Effector CD8-positive, alpha-beta T cell (primary cell): ENCODE measurements at places on chromosomes 3 and 15.
A peak's percentile ranks its signal among the peaks of the same experiment; 100 is the strongest.

- DNase-seq: no peak
Measured at GRCh38 chr3:161426758-161427157, 55.4 kb upstream of the SPTSSB start.

- no peak for DNase-seq
Measured at GRCh38 chr3:9553021-9553947, at the start of gene LHFPL4. TSS of gene LHFPL4 (minus strand) at chr3:9553822. CDS start at chr3:9552679, 1,143 bp downstream.

DNA sequence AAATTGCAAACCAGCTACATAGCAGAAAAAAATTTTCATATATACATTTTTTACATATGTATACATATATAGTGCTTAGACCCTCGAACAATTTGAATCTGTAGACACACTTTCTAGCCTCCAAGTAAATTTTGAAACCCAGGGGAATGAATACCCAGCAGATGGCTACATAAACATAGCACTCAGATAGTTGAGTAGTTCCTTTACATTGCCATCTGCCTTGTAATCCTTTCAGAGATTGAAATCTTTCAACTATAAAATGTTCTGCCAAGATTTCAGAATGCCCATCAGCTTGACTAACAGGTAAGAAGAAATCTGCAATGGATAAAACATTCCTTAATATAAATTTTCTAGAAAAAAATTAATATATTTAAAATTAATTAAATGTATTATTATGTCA lies 1333.5 kb upstream of the CADM2 start:
- no peak for DNase-seq

DNA sequence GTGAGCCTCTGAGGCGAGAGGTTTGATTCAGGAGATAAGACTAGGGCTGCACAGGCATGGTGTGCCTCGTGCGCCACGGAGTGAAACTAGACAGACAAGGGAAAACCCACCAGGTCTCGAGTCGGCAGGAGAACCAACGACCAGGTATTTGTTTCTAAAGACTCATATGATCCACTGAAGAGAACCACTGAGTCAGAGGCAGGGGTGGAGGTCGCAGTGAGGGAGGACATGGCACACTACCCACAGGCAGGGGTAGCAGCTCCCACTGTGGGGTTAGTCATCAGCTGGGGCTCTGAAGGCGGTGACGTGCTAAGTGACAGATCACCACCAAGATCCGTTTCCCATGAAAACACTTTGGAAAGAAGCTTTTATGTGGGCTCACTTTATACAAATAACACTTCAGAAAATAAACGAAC lies 45.7 kb downstream of the CHSY1 start:
- DNase-seq: no peak

GRCh38 chr15:85667491-85668424 lies 127.0 kb downstream of the KLHL25 start:
- DNase-seq: peak; percentile 17

- DNase-seq: no peak
Measured at GRCh38 chr3:42856544-42856943, 19.1 kb downstream of the CYP8B1 start.

GRCh38 chr15:63983061-63983711 lies 63.1 kb downstream of the DAPK2 start:
- DNase-seq: no peak
